GM12892 (cell line): ENCODE measurements at places on chromosomes 2 and 18.

DNA sequence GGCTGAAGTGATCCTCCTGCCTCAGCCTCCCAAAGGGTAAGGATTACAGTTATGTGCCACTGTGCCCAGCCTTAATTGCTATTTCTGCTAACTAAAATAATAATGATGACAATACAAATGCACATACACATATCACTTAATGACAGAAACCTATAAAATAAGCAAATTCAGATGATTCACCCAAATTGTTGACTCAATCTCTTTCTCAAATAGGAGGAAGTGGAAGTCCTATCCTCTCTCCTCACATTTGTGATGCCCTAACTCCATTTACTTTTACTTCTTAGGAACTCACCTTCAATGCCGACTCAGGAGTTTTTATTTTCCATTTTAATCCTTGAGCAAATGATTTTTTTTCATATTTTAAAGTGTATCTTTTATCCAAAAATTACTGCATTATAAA, 24.5 kb upstream of the RAPH1 start:
- no peak for DNase-seq

- DNase-seq = no peak
Observed at GRCh38 chr2:28654663-28655320, 96.8 kb upstream of the PPP1CB start.

GRCh38 chr2:170571612-170572011, 143.5 kb upstream of the SP5 start:
- DNase-seq = no peak

DNA sequence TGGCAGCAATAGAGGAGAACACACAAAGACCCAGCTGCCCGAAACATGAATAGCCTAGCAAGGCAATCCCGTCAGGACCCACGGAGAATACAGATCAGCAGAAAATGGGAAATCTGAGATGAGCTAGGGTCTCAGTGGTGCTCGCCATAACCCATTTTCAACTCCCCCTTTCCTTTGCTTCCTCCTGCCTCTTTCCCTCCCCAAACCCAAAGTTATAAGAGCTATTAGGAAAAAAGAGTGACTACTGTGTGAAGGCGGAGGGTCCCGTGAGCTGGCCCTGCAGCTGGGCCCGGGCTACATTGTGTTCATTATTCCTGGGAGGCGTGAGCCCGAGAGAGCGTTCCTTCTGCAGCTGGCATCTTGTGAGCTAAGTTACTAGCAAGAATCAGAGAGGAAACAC, 118.4 kb downstream of the PID1 start:
- no peak for DNase-seq

- no peak for DNase-seq
Observed at GRCh38 chr2:9370746-9371145, 52.6 kb downstream of the ITGB1BP1 start.

GRCh38 chr2:161710131-161710915, 86.1 kb downstream of the SLC4A10 start:
- no peak for DNase-seq

DNA sequence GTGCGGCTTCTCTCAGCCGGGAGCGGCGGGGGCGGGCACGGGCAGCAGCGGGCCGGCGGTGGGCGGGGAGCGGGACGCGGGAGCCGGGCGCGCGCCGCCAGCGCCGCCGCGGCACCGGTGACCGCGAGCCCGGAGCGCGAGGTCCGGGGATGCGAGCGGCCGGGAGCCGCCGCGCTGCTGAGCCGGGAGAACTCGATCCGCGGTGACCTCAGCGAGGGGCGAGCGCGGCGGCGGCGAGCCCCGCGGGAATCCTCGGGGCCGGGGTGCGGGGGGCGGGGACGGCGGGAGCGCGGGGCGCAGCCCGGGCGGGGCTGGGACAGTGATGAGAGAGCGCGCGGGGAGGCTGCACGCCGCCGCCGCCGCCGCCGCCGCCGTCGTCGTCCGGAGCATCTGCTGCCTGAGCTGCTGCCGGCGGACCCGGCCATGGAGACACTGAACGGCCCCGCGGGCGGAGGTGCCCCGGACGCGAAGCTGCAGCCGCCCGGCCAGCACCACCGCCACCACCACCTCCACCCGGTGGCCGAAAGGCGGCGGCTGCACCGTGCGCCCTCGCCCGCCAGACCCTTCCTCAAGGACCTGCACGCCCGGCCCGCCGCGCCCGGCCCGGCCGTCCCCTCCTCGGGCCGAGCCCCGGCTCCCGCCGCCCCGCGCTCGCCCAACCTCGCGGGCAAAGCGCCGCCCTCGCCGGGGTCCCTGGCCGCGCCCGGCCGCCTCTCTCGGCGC, at the start of gene MTCL1:
TSS of gene MTCL1 (plus strand) at position 319 of the 723 bp plus-strand sequence. CDS start at position 424, 105 bp downstream.
- DNase-seq = peak; percentile 62

- DNase-seq = no peak
Observed at GRCh38 chr2:145018502-145018901, 498.6 kb upstream of the ZEB2 start.
